B cell (primary cell): ENCODE measurements at places on chromosomes 11 and 22. TPM values are rescaled to one million over a fixed set of nuclear protein-coding genes. Genes with fewer than 3 reads are reported as not detected.

FREY1 gene
- total RNA-seq: 6.5 and 6.6 TPM in 2 replicates

GAL3ST1 gene
- total RNA-seq: 0.46 TPM in 1 of 2 replicates, not detected in the other

DNA sequence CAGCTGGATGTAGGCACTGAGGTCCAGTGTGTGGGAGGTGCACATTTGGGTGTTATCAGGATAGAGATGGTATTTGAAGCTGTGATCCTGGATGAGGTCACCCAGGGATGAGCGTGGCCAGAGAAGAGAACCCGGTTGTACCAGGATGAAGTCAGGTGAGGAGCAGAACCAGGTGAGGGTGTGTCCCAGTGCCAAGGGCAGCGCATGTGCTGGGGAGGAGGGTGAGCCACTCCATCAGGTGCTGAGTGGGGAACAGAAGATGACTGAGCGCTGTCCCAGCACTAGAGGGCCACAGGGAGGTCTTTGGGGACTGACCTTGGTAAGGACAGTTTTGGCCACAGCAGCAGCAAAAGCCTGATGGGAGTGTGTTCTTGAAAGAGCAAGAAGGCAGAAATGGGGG lies 2.7 kb downstream of the ARL2 start:
- H3K4me1 ChIP-seq: peaks cover 9% of the 10 kb centered on the region
- no peak overlapping the region for H3K27ac ChIP-seq
- no peak for DNase-seq

OR6Q1 gene
- not detected in 2 replicates for total RNA-seq

- H3K4me1 ChIP-seq: peaks cover 28% of the 10 kb centered on the region
- peak overlapping the region; percentile 86 for H3K4me3 ChIP-seq
- no peaks in the 10 kb centered on the region for H3K36me3 ChIP-seq
- DNase-seq: no peak
Observed at GRCh38 chr11:64241491-64242374, 838 bp downstream of the FKBP2 start.

DNA sequence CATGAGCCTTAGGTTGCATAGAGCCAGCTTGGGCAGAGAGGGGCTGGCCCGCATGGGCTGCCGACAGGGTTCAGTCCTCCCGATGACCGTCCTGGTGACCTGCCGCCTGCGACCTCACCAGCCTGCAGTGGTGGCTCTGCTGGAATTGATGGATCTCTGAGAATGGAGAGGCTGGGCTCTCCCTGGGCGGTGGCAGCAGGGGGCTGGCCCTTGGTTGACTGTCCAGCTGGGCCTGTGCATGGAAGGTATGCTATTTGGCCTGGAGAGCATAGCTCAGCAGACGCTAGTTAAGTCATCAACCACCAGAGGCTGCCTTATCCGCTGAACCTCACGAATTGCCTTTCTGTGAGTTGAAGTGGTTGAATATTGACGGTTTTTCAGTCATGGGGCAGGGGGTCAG lies 19.7 kb downstream of the GRAMD4 start:
- H3K27me3 ChIP-seq: no peaks in the 10 kb centered on the region
- no peaks in the 10 kb centered on the region for H3K36me3 ChIP-seq
- DNase-seq: no peak
- no peak overlapping the region for H3K4me3 ChIP-seq
- H3K27ac ChIP-seq: no peak overlapping the region

DNA sequence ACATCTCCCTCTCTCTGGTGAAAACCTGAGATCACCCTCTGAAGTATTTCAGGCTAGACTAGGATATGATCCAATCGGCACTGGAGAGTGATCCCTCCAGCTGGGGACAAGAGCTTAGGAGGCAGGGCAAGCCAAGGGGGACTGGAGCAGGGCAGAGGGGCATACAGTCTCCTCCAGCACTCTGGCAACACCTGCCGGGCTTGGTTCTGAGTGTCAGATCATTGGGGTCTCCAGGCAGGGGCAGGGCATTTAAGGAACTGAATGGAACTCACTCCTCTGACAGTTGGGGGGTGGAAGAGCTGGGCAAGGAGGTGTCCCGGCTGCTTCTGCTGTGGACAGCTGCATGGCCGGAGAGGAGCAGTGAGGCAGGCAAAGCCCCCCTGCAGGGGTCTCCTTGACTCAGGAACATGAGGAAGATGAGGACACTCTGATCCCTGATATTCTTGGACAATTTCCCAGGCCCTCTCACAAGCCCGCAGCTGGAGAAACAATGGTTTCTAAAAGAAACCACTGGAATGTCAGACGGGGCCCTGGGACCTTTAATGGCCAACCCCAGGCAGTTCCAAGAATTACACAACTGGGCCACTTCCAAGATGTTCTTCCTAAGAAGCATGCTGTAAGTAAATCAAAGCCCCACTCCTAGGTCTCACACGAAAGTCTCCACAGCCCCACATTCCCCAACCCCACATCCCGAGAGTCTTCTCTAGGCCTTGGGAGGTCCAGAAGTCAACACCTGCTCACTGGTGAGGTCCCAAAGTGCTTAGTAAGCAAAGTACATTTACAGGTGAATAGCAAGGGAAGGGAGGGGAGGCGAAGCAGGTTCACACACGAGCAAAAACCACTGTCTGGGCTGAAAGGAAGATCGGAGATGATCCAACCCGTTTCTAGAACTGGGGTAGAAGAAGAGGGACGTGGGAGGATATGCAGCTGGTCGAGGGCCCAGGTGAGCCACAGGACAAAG lies 1.2 kb upstream of the CCDC86 start:
- no peak for DNase-seq
- H3K36me3 ChIP-seq: no peaks in the 10 kb centered on the region
- peak overlapping the region; percentile 87 for H3K4me3 ChIP-seq
- no peak overlapping the region for H3K27ac ChIP-seq
- H3K4me1 ChIP-seq: peaks cover 32% of the 10 kb centered on the region
- no peaks in the 10 kb centered on the region for H3K27me3 ChIP-seq

- no peaks in the 10 kb centered on the region for H3K4me1 ChIP-seq
- H3K27me3 ChIP-seq: no peaks in the 10 kb centered on the region
- no peak overlapping the region for H3K27ac ChIP-seq
- no peak overlapping the region for H3K4me3 ChIP-seq
- DNase-seq: no peak
- peaks cover 8% of the 10 kb centered on the region for H3K36me3 ChIP-seq
Observed at GRCh38 chr11:47239852-47240251, 8.8 kb downstream of the ACP2 start.

- no peak overlapping the region for H3K4me3 ChIP-seq
- peaks cover 36% of the 10 kb centered on the region for H3K4me1 ChIP-seq
- H3K36me3 ChIP-seq: no peaks in the 10 kb centered on the region
- DNase-seq: no peak
- no peaks in the 10 kb centered on the region for H3K27me3 ChIP-seq
Observed at GRCh38 chr22:25393121-25393805, 171.2 kb upstream of the GRK3 start.

MRGPRF gene
- total RNA-seq: not detected in 2 replicates

SLC25A18 gene
- total RNA-seq: not detected in 2 replicates

TTC28 gene
- 5.2 and 7.3 TPM in 2 replicates for total RNA-seq

DNA sequence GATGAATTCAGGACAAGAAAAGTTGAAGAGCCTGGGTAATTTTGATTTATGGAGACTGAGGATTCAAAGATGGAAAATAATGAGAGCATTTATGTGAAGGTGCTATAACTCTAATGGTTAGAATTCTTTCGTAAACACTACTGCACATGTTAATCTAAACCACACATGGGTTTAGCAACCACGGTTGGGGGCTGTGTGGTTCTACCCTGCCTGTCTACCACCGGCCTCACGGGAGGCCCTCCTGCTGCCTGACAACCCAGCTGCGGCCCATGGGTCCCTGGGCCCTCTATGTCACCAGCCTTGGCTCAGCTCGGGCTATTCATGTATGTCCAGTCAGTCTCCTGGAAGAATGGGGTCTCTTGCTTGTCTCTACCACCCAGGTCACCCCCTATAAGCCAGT lies 68.5 kb upstream of the ARFGAP3 start:
- no peaks in the 10 kb centered on the region for H3K27me3 ChIP-seq
- H3K36me3 ChIP-seq: no peaks in the 10 kb centered on the region
- H3K4me3 ChIP-seq: no peak overlapping the region
- peaks cover 62% of the 10 kb centered on the region for H3K4me1 ChIP-seq
- no peak for DNase-seq
- peak overlapping the region; percentile 61 for H3K27ac ChIP-seq

DNA sequence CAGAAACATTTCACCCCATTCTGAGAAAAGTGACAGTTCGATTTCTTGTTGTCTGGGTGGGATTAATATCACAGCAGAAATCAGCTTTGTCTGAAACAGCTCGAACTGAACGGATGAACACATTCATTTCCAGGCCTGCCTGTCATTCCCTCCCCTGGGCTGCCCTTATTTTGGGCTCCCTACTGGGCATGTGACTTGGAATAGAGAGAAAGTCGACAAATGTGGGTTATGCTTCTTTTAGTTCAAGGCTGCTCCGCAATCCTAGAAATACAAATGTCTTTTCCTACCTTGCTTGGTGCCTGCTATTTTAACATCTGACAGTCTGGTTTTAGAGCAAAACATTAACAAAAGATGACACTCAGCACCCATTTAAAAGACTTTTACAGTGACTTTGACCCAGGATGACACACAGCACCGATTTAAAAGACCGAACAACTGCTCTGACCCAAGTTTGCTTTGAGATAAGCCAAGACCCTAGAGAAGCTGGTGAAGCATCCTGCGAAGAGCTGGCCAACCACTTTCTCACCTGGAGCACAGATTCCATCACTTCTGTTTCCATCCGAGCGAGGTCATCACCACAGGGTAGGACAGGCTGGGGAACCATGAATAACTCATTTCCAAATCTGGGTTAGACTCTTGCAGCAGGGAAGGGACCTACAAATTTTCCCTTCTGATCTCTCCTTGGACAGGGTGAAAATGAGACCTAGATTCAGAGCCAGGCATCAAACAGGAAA lies 13.1 kb downstream of the CLMP start:
- no peak overlapping the region for H3K4me3 ChIP-seq
- H3K27me3 ChIP-seq: peaks cover 2% of the 10 kb centered on the region
- H3K4me1 ChIP-seq: no peaks in the 10 kb centered on the region
- no peaks in the 10 kb centered on the region for H3K36me3 ChIP-seq
- DNase-seq: no peak

RIC3 gene
- 73.0 and 74.6 TPM in 2 replicates for total RNA-seq

GRCh38 chr11:18785411-18785810 lies 6.2 kb downstream of the PTPN5 start:
- H3K27me3 ChIP-seq: peaks cover 7% of the 10 kb centered on the region
- H3K4me1 ChIP-seq: no peaks in the 10 kb centered on the region
- DNase-seq: no peak
- H3K36me3 ChIP-seq: no peaks in the 10 kb centered on the region
- H3K4me3 ChIP-seq: no peak overlapping the region

TRIM51 gene
- total RNA-seq: not detected in 2 replicates

DNA sequence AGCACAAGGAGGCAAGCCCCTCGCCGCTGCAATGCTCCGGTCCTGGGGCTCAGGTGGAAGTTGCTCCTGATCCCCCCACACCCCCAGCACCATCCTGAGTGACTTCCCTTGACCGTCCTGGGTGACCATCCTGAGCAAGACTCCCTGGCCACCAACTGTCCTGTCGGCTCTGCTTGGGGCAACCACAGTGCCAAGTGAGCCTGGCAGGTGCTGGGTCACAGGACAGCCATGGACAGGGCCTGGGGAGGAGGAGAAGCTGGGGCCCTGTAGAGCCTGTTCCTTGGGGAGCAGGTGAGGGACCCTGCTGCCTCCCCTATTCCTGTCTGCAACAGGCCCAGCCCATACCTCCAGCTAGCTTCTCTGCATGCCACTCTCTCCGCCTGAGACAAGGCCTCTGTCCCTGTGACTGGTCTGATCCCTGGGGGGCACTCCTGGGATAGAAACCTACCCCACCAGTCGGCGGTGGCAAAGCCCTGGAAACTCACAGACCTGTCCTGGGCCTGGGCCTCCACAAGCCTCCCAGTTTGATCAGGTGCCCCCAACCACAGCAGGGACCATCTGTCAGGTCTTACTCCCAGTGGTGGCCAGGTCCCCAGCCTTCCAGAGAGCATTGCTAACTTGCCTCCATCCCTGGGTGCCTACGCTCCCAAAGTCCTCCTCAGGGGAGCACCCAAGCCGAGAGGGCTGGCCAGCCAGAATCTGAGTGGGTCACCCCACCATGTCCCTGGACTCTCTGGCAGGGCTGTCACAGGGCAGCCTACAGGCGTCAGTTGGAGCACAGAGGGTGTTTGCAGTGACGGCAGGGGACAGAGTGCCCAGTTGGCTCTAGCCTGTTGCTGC lies 68.7 kb upstream of the WNT7B start:
- DNase-seq: peak; percentile 25
- peaks cover 42% of the 10 kb centered on the region for H3K4me1 ChIP-seq
- peaks cover 5% of the 10 kb centered on the region for H3K27me3 ChIP-seq
- no peaks in the 10 kb centered on the region for H3K36me3 ChIP-seq

MAP6 gene
- 0.34 and 0.57 TPM in 2 replicates for total RNA-seq

HPX gene
- total RNA-seq: 1.1 and 2.4 TPM in 2 replicates

DNA sequence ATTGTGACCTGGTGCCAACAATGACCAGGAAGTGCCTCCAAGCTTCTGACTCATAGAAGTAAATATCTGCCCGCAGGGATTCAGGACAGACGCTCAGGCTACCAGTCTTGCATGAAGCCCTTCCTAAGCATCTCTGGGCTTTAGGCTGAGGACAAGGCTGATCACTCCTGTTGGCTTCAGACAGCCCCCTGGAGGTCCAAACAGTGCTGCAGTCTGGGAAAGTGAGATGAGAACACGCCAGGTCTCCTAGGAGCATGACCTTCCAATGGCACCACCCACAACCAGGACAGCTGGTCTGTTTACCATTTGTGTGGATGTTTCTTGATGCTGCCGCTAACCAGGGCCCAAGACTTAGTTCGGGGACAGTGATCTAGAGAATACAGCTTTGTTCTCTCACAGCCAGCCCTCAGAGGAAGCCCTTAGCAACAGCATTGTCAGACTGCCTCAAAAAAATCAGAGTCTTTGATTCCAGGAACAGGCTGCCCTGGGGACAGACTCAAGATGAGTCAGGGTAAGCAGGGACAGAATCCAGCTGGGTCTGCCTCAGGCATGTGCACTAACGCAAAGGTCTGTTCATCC lies 111.2 kb downstream of the ZNF280B start:
- H3K36me3 ChIP-seq: no peaks in the 10 kb centered on the region
- H3K27ac ChIP-seq: peak overlapping the region; percentile 48
- peaks cover 42% of the 10 kb centered on the region for H3K4me1 ChIP-seq
- no peaks in the 10 kb centered on the region for H3K27me3 ChIP-seq
- DNase-seq: no peak
- H3K4me3 ChIP-seq: no peak overlapping the region

REXO2 gene
- total RNA-seq: 27.7 and 34.3 TPM in 2 replicates

GRCh38 chr11:124481365-124482323 lies 36.1 kb upstream of the OR8B8 start:
- DNase-seq: no peak
- H3K27me3 ChIP-seq: peaks cover 3% of the 10 kb centered on the region
- H3K4me1 ChIP-seq: peaks cover 2% of the 10 kb centered on the region
- H3K27ac ChIP-seq: no peak overlapping the region
- H3K36me3 ChIP-seq: no peaks in the 10 kb centered on the region

P4HA3 gene
- total RNA-seq: not detected in 2 replicates

DNA sequence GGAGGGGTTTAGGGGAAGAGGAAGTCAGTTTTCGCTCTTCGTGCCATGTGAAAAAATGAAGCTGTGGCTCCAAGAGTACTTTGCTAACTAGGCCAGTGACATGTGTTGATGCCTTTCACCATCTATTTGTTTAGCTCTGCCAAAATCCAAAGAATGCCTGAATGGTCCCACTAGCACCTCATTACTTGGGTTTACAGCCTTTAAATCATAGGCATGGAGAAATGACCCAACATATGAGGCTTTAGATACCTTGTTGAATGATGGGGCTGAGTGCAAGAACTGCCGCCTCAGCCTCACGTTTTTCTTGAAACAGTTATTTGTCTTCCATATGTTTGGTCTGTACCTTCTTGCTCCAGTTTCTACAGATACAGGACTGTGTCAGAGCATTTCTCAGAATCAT lies 8.3 kb downstream of the RBM4 start:
- peak overlapping the region; percentile 4 for H3K27ac ChIP-seq
- no peak overlapping the region for H3K4me3 ChIP-seq
- H3K27me3 ChIP-seq: no peaks in the 10 kb centered on the region

GRCh38 chr22:37406441-37407235 lies 20.6 kb downstream of the ELFN2 start:
- H3K27ac ChIP-seq: no peak overlapping the region
- DNase-seq: no peak
- H3K27me3 ChIP-seq: peaks cover 9% of the 10 kb centered on the region

OR6A2 gene
- total RNA-seq: 0.10 and 0.12 TPM in 2 replicates
